ENCODE measurements at places on chromosomes 16 and 17. TPM values are rescaled to one million over a fixed set of nuclear protein-coding genes. Genes with fewer than 3 reads are reported as not detected.

SHISA9 gene
- not detected for total RNA-seq

CMC2 gene
- total RNA-seq, result 30.7 TPM

SLC12A3 gene
- total RNA-seq, result not detected

KRTAP1-5 gene
- 1.6 TPM for total RNA-seq

CES3 gene
- total RNA-seq, result 0.39 TPM

IRX3 gene
- total RNA-seq, result 0.10 TPM

Data from smooth muscle cell of the pulmonary artery (primary cell).